ENCODE measurements at places on chromosomes 12 and 14. TPM values are rescaled to one million over a fixed set of nuclear protein-coding genes. Genes with fewer than 3 reads are reported as not detected.

Gene KCNC2
- total RNA-seq: not detected

Gene RNASE4
- 1.0 TPM for total RNA-seq

DNA sequence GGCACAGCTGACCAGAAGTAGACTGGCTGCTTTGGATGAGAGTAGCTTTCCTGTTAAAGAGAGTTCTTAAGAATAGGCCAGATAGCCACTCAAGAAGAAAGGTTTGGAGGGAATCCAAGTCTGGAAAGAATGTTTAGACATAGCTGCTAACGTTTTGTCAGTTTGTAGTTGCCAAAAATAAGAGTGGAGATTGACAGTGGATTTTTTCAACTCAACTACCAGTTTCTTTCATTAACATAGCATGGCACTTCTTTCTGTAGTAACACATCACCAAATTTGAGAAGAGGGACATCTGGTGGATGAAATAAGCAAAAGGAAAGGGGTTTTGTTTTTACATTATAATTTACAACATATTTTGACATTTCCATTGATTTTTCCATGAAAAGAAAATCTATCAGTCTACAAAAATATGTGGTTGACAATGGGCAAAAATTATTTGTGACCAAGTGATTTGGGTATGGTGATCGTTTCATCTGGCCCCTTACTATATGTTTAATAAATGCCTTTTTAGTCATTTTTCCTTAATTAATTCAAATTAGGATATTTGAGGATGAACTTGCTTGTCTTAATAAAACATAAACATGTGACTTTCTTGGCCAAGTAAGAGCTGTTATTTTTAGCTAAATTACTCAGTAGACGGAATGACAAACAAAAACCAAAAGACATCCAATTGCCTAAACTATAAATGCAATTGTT lies 71.1 kb downstream of the PTPRR start:
- no peak for DNase-seq

- no peak for DNase-seq
These were observed 124.1 kb downstream of the SSPN start for GRCh38 chr12:26319511-26319910.

DNA sequence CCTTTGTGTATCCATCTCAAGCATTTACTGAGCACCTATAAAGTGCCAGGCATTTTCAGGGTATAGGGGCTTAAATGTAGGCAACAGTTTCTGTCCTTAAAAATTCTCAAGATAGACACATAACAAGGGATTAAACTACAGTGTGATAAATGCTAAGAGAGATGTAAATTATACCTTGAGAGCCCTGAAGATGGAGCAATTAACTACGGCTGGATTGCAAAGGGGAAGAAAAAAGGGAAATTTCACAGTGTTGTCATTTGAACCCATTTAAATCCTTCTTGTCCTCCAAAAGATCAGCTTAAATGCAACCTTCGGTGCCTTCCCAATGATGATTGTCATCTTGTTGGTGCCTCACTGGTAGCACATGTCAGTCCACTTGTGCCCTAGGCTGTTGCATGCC lies 11.5 kb upstream of the IL26 start:
- no peak for DNase-seq

- no peak for DNase-seq
These were observed 193.3 kb downstream of the DPF3 start for GRCh38 chr14:72700338-72701236.

Data from activated B cell treated with CpG ODN at 0.5 μM for 24 hours (primary cell).